Right lobe of liver (tissue), 6 donors: ENCODE measurements at places on chromosomes 5 and 9. TPM values are rescaled to one million over a fixed set of nuclear protein-coding genes. Genes with fewer than 3 reads are reported as not detected.

DAB2IP gene
- total RNA-seq: 20.2 TPM

PCDHB6 gene
- 0.16 TPM for total RNA-seq

SEMA5A gene
- total RNA-seq: 4.1 TPM

SLC6A19 gene
- total RNA-seq: 0.93 TPM

MZB1 gene
- total RNA-seq: 1.2 TPM

CXCL14 gene
- total RNA-seq: 12.2 TPM

TUSC1 gene
- 8.8 TPM for total RNA-seq

- no peak for DNase-seq
These were observed 247.0 kb downstream of the CDH9 start for GRCh38 chr5:26791433-26791832.

DNA sequence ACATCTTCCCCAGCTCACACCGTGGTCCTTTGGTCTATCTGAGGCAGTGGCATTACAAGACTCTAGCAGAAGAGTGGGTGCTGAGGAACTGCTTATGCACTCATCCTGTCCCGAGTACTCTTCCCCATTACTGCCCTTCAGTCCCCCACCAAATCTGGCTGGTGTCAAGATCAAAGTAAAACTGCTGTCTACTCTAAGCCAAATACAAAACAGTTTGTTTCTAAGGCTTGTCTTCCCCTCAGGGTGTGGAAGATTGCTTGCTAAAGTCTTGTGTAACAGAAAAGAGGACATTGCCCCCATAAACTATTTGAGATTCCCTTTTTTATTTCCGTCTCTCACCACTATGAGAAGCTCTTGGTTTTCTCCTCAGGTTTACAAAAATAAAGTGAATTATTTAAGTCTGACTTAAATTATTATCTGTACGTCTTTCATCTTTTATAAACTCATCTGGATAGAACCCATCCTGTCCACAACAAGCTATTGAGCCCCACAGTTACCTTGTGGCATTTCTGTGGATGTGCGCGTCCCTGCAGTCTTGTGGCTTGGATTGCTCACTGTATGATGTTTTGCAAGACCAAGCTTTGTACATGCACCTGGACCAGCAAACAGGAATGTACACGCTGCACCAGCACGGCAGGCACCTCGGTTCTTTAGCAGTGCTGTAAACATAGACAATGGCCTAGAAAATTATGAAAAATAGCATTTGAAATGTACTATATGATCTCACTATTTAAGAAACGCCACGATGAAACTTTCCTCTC is 61.0 kb downstream of the CYSTM1 start:
- DNase-seq: no peak

- DNase-seq: no peak
These were observed 17.8 kb downstream of the HINT1 start for GRCh38 chr5:131147258-131147657.

DNA sequence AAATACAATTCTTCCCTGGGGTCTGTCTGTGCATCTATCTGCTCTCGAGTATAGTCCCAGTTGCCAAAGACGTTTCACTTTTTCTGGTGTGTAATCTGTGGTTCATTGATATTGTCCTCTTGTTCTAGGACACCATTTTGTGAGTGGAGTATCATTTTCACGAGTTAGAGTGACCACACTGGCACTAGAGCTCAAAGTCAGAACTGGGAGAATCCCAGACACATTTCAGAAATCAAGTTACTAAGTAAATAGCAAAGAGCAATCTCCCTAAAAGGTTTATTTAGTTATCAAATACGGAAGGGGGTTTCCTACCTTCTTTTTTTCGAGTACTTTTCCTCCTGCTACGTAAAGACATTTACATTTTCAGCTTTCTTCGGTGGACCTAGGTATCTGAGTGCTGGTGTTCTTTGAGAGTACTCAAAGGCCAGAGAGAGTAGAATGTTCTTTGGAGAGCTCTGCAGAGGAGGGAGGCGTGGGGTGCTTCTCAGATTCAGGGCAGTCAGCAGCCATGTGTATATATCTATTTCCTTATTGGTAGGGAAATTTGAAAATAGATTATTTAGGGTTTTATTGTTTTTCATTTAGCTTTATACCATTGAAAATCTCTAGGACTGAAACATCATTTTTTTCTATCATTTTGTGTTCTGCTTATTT is 8.9 kb upstream of the HSPA9 start:
- DNase-seq: no peak

- DNase-seq: no peak
These were observed 693.2 kb upstream of the CHD1 start for GRCh38 chr5:99621772-99622681.

- no peak for DNase-seq
These were observed 134.2 kb upstream of the MARCHF11 start for GRCh38 chr5:16313761-16314160.

DNA sequence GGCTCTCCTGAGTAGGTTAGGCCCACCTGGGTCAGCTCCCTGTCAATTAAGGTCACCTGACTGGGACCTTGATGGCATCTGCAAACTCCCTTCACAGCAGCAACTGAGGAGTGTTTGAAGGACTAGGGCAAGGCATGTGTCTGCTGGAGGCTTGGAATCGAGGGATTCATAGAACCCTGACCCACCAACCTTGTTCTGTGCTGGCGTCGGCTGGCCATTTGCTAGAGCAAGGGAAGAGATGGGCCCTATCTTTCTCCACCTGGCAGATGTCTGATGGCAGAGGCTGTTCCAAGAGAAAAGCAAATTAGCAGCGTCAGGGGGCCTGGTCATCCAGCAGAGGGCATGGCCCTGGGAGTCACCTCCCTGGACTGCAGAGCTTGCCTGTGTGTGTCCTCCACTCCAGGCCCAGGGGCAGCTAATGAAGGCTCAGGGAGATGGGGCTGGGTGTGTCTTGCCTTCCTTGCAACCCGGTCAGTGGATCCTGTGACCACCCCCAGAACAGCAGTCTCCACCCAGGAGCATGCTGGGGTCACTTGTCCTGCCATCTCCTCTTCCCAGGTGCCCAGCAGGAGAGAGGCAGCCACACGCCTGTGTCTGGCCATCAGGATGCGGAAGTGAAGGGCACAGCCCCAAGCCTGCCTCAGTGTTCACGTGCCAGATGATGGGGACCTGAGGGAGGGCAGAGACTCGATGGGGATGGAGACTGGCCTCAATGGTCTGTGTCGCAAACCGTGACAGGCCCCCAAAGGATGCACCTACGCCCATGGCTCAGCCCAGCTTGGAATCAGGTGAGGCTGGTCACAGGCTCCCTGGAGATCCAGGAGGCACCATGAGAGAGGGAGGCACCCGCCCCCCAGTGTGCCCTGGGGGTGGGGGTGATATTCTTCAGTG is 53.9 kb downstream of the BARX1 start:
- peak; percentile 23 for DNase-seq

GRCh38 chr5:150485693-150486401 is 22.1 kb upstream of the NDST1 start:
- peak; percentile 92 for DNase-seq

GRCh38 chr5:127673117-127673800 is 24.4 kb downstream of the CTXN3 start:
- no peak for DNase-seq

DNA sequence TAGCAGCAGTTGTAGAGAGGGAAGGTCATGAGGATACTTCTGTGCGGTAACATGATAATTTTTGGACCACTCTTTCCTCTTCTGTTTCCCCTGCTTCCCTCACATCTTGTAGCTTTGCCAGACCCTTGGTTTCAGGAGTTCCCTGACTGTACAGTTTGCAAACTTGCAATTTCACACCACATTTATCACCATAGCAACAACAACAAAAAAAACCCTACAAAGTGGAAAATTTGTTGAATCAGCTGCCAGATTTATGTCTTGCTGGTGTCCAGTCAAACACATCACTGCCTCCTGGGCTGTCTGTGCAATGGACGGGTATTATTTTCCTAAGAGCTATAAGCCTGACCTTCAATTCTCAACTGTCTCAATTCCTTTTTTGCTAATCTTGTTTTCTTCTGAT is 751.6 kb downstream of the TLR4 start:
- DNase-seq: no peak

DNA sequence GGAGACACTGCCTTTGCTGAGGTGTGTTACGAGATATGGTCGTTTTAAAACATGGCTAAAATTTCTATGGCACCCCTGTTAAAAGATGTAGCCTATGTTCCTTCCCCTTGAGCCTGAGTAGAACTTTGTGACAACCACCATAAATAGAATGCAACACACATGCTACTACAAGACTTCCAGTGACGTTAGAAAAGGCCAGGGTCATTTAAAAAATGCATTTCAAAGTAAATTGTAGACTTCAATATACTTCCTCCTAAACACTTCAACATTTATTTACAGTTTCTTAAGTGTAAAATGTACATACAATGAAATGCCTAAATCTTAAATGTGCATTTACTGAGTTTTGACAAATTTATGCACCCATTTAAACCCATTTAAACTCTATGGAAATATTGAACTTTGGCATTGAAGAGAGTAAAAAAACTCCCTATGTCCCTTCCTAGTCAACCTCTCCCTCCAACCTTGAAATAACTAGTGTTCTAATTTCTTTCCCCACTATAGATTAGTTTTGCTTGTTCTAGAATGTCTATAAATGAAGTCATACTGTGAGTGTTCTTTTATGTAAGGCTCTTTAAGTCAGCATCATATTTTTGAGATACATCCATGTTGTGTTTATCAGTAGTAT is 160.5 kb downstream of the SLC12A2 start:
- DNase-seq: no peak

DNA sequence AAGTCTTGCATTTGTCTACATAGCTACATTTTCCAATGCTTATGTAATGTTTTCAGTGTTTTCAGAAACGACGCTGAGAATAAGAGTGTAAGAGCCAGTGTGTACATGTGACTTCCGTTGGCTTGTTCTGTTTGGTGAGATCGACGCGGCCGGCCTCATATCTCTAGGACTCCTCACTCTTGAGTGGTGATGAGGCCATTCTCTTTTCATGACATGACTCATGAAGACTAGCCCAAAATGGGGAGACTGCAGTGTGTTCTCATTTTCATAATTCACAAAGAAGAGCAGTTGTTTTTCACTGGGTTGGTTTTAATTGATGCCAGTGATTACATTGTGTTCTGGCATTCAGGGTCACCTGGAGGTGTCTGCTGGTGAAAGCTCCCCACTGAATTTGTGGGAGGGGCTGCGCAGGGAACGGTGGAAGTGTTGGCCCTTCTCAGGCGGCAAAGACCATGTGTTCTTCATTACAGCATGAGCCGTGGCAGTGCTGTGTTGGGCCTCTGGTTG is 131.5 kb upstream of the OTULINL start:
- DNase-seq: no peak

- no peak for DNase-seq
These were observed 428.2 kb downstream of the ENC1 start for GRCh38 chr5:74212336-74212735.

GRCh38 chr5:173410459-173411233 is 82.4 kb upstream of the STC2 start:
- DNase-seq: no peak

GRCh38 chr5:141039061-141039460 is 12.1 kb upstream of the PCDHB1 start:
- DNase-seq: no peak

DNA sequence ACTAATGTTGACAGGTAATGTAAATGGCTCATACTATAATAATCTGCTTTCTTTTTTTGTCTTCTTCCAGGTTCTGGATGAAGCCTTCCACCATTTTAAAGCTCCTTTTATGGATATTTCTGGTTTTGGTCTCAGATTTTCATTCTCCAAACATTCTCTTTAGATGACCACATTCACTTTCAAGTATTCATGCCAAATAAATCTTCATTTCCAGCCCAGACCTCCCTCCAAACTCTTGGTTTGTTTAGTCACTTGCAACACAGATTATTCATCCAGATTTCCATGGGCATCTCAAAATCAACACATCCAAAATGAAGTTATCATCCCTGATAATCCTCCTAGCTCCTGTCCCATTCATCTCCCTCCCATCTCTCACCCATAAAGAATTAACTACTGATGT is 40.3 kb upstream of the SVEP1 start:
- no peak for DNase-seq

DNA sequence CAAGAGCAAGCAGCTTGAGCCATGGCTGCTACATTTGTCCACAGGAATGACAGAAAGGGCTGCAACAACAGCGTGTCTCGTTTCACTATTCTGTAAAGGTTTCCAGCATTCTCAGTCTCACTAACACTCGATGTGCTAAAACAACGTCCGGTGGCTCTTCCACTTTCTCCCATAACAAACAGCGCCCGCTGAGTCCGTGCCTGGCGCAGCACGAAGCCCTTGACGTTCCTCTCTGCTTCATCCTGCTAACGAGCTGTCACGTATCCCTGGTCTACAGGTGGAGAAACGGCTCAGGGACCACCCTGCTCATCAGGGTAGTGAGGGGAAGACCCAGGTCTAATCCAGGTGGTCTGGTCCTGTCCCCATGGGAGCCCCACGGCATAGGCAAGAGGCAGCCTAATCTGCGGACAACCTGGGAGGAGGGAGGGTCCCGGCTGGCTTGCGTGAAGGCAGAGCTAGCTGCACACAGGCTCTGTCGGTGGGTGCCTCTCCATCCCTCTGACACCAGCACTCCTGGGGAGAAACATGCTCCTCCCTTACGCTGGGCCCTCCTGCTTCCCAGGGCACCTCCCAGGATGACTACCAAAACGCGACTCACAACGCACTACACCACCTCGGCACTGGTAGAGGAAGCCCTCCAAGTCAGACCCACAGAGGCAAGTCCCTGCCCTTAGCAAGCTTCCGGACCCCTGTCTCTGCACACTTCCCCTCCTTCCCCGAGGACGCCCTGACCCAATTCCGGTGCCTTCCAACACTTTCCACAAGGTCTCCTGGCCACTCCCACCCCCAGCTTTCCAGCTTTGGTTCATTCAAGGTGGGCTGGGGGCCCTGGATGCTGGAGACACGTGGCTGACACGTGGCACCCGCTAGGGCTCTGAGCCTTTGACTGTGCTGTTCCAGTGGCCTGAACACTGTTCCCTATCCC is 43.3 kb downstream of the VAV2 start:
- peak; percentile 43 for DNase-seq
